ENCODE measurements at places on chromosomes 7 and 10. TPM values are rescaled to one million over a fixed set of nuclear protein-coding genes. Genes with fewer than 3 reads are reported as not detected.

DNA sequence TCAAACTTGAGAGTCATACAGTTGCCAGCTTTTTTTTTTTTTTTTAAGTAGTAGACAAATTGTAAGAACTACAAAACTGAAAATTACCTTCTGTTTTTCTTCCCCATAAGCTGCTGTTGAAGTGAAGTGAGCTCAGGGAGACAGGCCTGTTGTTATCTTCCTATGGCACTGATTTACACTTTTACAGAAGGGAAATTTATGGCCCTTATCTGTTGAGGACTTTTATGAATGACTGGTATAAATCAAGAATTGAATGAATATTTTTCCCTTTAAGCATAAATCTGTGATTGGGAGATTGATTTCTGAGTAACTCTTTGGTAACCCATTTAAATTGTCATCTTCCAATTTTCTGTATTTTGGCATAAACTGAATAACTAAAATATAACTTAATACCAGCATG, 124.0 kb downstream of the SDK1 start:
- H3K4me1 ChIP-seq: no peaks in the 10 kb centered on the region
- H3K27me3 ChIP-seq: no peaks in the 10 kb centered on the region
- no peak overlapping the region for H3K27ac ChIP-seq

- peak overlapping the region; percentile 55 for H3K27ac ChIP-seq
- peaks cover 32% of the 10 kb centered on the region for H3K4me1 ChIP-seq
- no peaks in the 10 kb centered on the region for H3K36me3 ChIP-seq
- peak overlapping the region; percentile 45 for H3K4me3 ChIP-seq
- peak; percentile 75 for DNase-seq
These were observed 6.6 kb downstream of the CPA2 start for GRCh38 chr7:130273081-130273932.

- H3K4me3 ChIP-seq: no peak overlapping the region
- H3K4me1 ChIP-seq: no peaks in the 10 kb centered on the region
- DNase-seq: no peak
- H3K27me3 ChIP-seq: no peaks in the 10 kb centered on the region
These were observed 40.4 kb upstream of the CDCA7L start for GRCh38 chr7:21986096-21986495.

DNA sequence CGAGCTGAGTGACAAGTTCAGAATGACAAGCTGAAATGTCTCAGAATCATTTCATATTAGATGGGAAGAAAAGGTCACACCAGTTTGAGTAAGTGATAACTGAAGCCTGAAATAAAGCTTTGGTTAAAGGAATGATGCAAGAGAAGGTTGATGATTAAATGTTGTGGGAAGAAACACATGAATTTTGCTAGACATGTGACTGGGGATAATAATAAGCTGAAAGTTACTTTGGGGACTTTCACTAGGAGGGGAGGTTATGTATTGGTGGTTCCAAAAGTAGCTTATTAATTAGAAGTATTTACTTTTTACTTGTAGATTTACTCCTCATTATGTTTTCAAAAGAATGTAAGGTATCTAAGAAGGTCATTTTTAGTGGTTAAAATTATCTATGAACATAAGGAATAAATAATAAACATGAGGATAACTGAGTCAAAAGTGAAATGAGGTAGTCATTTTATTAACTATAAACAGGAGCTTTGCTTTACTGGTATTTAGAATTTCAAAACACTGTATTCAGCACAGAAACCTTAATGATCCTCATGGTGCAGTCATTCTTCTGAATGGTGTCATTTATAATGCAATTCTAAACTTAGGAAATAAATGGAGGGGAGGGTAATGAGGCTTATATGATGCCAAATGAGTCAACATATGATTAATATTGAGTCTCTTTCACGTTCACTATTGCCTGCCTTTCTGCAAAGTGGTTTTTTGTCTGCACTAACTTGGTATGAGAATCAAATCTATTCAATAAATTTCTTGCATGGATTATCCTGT, 63.7 kb downstream of the PRKG1 start:
- no peaks in the 10 kb centered on the region for H3K27me3 ChIP-seq
- no peaks in the 10 kb centered on the region for H3K36me3 ChIP-seq
- peak; percentile 52 for DNase-seq
- no peaks in the 10 kb centered on the region for H3K4me1 ChIP-seq

DNA sequence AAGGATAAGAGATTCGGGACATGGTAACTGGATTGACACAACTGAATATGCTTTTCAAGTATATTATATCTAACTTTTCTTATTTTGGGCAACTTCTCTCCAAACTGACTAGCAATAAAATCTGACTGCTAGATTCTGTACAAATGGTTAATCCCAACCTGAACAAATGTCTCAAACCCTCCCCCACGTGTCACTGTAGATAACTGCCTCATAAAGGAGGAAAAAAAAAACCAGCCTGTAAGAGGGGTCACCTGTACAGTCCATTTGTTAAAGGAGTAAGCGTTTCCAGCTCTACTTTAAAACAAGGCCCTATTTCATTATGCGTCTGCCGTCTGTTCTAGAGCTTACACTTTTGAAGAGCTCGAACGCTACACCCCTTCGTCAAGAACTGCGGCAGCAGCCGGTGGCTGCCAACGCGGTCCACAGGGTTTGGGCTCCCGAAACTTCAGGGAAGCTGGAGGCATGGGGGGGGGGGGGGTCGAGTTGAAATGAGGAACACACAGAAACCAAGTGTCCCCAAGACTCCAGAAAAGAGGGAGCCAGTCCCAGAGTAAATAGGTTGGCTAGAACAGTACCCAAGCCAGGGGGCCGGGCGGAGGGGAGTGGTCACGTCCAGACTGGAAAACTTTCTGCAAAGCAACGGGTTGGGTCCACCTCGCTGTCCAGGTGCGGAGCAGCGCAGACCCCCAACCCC, 492 bp downstream of the COG5 start:
- H3K27me3 ChIP-seq: no peaks in the 10 kb centered on the region
- no peak for DNase-seq
- peak overlapping the region; percentile 99 for H3K27ac ChIP-seq
- H3K4me1 ChIP-seq: peaks cover 45% of the 10 kb centered on the region

DNA sequence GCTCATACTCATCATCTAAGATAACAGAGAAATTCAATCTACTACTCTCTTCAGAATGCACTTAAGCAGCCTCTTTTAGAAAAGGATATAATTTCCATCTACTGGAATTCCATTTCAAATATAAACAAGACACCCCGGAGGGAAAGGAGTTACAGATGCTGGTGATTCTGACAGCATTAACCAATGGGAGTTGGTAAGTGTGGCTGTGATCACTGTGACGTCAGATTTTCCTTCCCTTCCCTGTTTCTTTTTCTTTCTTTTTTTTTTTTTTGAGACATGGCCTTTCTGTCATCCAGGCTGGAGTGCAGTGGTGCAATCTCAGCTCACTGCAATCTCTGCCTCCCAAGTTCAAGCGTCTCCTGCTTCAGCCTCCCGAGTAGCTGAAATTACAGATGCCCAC, 106.6 kb downstream of the ACTR3B start:
- H3K4me1 ChIP-seq: no peaks in the 10 kb centered on the region
- H3K4me3 ChIP-seq: no peak overlapping the region
- DNase-seq: no peak
- H3K27me3 ChIP-seq: no peaks in the 10 kb centered on the region
- no peak overlapping the region for H3K27ac ChIP-seq
- H3K36me3 ChIP-seq: no peaks in the 10 kb centered on the region

GRCh38 chr7:92768501-92769393, 67.6 kb downstream of the CDK6 start:
- no peak overlapping the region for H3K4me3 ChIP-seq
- no peaks in the 10 kb centered on the region for H3K27me3 ChIP-seq

DNA sequence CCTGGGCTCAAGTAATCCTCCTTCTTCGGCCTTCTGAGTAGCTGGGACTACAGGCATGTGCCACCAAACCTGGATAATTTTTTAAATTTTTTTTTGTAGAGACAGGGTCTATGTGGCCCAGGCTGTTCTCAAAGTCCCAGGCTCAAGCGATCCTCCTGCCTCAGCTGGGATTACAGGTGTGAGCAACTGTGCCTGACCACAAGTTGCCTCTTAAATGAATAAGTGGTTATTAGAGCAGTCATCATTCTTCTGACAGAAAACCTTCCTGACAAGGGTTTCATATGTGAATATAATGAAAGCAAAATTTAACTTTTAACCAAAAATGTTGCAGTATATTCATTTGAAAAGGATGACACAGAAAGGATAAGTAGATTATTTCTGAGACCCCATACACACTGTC, 532.5 kb downstream of the GRM8 start:
- no peaks in the 10 kb centered on the region for H3K36me3 ChIP-seq
- no peak overlapping the region for H3K27ac ChIP-seq
- no peaks in the 10 kb centered on the region for H3K4me1 ChIP-seq
- no peak for DNase-seq
- no peak overlapping the region for H3K4me3 ChIP-seq

- H3K27me3 ChIP-seq: no peaks in the 10 kb centered on the region
- H3K36me3 ChIP-seq: no peaks in the 10 kb centered on the region
- no peak overlapping the region for H3K27ac ChIP-seq
- H3K4me3 ChIP-seq: no peak overlapping the region
These were observed 154.9 kb upstream of the ITGB1 start for GRCh38 chr10:33112831-33113455.

- H3K27me3 ChIP-seq: peaks cover 5% of the 10 kb centered on the region
- no peaks in the 10 kb centered on the region for H3K4me1 ChIP-seq
- no peak overlapping the region for H3K4me3 ChIP-seq
- no peak overlapping the region for H3K27ac ChIP-seq
These were observed 16.5 kb downstream of the WDR86 start for GRCh38 chr7:151393031-151393977.

- H3K4me3 ChIP-seq: no peak overlapping the region
- peaks cover 14% of the 10 kb centered on the region for H3K4me1 ChIP-seq
- H3K36me3 ChIP-seq: no peaks in the 10 kb centered on the region
- H3K27me3 ChIP-seq: no peaks in the 10 kb centered on the region
These were observed 80.9 kb downstream of the FAM171A1 start for GRCh38 chr10:15290150-15290549.

DNA sequence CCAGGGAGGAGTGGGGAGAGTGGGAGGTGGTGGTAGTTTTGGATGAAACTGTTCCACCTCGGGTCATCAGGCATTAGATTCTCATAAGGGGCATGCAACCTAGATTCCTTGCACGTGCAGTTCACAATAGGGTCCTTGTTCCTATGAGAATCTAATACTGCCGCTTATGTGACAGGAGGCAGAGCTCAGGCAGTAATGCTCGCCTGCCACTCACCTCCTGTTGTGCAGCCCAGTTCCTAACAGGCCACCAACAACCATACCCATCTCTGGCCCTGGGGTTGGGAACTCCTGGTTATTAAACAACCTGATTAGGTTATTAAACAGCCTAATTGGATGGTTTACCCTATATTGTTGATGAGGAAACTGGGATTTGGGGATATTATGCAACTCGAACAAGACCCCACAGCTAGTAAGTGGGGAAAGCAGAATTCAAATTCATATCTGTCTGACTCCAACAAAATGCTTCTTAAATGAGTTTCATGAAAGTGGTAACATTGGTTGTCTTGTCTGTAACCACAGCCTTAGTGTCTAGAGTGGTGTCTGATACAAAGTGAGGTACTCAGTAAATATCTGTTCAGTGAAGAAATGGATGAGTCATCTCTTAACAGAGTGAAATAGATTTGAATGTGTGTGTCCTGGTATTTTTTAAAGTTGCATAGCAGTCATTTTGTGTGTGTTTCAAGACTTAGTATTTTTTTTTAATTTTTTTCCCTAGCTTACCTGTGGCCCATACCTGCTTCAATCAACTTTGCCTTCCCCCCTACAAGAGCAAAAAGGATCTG, 101.6 kb downstream of the HECTD2 start:
- H3K36me3 ChIP-seq: peaks cover 4% of the 10 kb centered on the region
- H3K4me3 ChIP-seq: no peak overlapping the region
- peaks cover 7% of the 10 kb centered on the region for H3K4me1 ChIP-seq

DNA sequence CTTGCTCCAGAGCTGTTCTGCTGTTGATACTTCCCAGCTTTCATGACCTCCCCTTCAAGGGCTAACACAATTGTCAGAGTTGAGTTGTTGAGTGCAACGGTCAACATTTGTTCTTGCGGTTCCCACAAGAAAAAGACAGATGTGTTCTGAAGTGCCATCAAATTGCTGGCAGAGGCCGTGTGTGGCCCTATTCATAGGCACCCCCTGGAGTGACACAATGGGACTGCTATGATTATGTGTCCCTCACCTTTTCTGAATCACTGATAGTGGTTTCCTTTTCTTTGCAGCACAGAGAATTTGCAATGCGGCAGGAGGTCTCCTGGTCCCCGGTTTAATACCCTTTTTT, 5.8 kb upstream of the IGFBP1 start:
- DNase-seq: no peak
- H3K4me1 ChIP-seq: peaks cover 22% of the 10 kb centered on the region
- no peak overlapping the region for H3K4me3 ChIP-seq
- no peaks in the 10 kb centered on the region for H3K36me3 ChIP-seq

GRCh38 chr7:985915-986741, 3.1 kb downstream of the CYP2W1 start:
- H3K4me3 ChIP-seq: no peak overlapping the region
- H3K27me3 ChIP-seq: no peaks in the 10 kb centered on the region
- H3K27ac ChIP-seq: no peak overlapping the region
- H3K4me1 ChIP-seq: peaks cover 3% of the 10 kb centered on the region

GRCh38 chr7:33221390-33221789, 92.0 kb downstream of the BBS9 start:
- no peaks in the 10 kb centered on the region for H3K4me1 ChIP-seq
- no peaks in the 10 kb centered on the region for H3K36me3 ChIP-seq
- no peak for DNase-seq
- H3K27me3 ChIP-seq: no peaks in the 10 kb centered on the region

GRCh38 chr7:19111474-19112273, 5.8 kb downstream of the TWIST1 start:
- no peak for DNase-seq
- H3K36me3 ChIP-seq: no peaks in the 10 kb centered on the region
- H3K4me1 ChIP-seq: peaks cover 42% of the 10 kb centered on the region
- H3K27ac ChIP-seq: no peak overlapping the region
- H3K27me3 ChIP-seq: peaks cover 15% of the 10 kb centered on the region
- H3K4me3 ChIP-seq: no peak overlapping the region

DNA sequence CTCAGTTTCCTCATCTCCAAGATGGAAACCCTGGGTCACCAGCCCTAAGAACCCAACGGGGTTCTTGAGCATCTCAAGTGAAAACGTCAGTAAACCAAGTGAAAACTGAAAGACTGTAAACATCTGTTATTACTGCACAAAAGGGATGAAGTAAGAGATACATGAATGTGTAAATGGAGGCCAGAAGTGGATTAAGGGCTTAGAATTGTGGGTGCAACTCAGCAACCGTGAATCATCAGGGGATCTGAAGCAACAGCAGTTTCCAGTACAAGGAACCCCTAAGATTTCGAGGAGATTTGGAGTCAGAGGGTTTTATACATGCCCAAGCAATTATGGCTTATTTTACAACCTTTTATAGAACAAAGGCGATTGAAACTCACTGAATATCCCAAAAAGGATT, 95.7 kb upstream of the SVIL start:
- no peaks in the 10 kb centered on the region for H3K27me3 ChIP-seq
- no peaks in the 10 kb centered on the region for H3K36me3 ChIP-seq
- peaks cover 26% of the 10 kb centered on the region for H3K4me1 ChIP-seq

GRCh38 chr10:80701706-80702105, 164.0 kb downstream of the SH2D4B start:
- H3K27ac ChIP-seq: no peak overlapping the region
- no peak overlapping the region for H3K4me3 ChIP-seq
- H3K4me1 ChIP-seq: no peaks in the 10 kb centered on the region
- no peaks in the 10 kb centered on the region for H3K36me3 ChIP-seq

The PDZD7 gene
- 2.2 TPM for total RNA-seq

The CHST3 gene
- total RNA-seq: 42.9 TPM

The LRRD1 gene
- total RNA-seq: 0.27 TPM

Measured in astrocyte (in vitro differentiated cells and primary cell).